SIG-M5 (cell line): ENCODE measurements at places on chromosomes 5 and 9.

DNA sequence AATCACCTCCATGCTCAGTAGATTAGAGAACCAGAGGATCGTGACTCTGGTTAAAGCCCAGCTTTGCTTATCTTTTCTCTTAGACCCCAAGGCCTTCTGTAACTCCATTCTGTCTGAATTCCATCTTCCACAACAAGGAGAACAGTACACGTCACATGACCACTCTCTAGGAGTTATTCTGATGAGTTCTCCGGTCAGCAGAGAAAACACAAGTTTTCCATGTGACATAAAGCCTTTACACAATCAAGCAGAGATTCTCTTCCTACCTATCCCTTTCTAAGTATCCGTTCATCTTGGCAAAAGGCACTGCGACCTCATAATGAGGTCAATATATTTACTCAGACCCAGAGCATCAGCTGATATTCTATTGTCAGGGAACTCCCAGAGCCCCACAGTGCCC lies 112.3 kb downstream of the TRPM6 start:
- no peak for DNase-seq

- no peak for DNase-seq
These were observed 224.8 kb upstream of the DMRT1 start for GRCh38 chr9:616694-617093.

GRCh38 chr9:74496819-74497747 lies at the start of gene RORB:
RORB (plus strand) TSS chr9:74497335; CDS start chr9:74497977, 642 bp downstream.
- no peak for DNase-seq

- DNase-seq: no peak
These were observed 50.3 kb downstream of the ARHGAP26 start for GRCh38 chr5:142820447-142820846.

GRCh38 chr9:131554843-131555351 lies 9.6 kb downstream of the PRRT1B start:
- no peak for DNase-seq

- DNase-seq: no peak
These were observed 33.8 kb upstream of the NEURL1B start for GRCh38 chr5:172607213-172607793.

- DNase-seq: no peak
These were observed 8.4 kb downstream of the RALGDS start for GRCh38 chr9:133112663-133113026.

- DNase-seq: no peak
These were observed 565.2 kb downstream of the CDK5RAP2 start for GRCh38 chr9:120014796-120015195.

DNA sequence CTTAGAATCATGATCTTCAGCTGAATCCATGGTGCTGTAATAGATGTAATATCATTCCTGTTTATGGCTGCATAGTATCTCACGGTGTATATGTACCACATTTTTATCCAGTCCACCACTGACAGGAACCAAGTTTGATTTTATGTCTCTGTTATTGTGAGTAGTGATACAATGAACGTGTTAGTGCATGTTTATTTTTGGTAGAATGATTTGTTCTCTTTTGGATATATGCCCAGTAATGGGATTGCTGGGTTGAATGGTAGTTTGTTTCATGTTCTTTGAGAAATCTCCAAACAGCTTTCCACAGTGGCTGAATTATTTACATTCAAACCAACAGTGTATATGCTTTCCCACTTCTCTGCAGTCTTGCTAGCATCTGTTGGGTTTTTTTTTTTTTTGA lies 175.1 kb upstream of the CDH10 start:
- no peak for DNase-seq

DNA sequence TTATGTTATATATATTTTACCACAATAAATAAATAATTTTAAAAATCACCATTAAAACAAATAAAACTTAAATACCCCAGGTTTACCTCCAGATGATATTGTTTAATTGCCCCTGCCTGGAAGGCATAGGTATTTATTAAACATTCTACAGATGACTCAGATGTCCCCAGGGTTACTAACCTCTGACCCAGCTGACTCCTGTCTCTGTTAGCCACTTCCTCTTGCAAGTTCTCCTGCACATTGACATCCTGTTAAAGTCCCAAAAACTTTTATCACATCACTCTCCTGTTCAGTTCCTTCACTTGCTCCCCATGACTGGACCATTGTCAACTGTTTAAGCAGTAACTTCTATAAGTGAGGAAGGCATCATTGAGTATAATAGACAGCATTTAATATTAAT lies 37.0 kb upstream of the RAB3C start:
- DNase-seq: no peak

DNA sequence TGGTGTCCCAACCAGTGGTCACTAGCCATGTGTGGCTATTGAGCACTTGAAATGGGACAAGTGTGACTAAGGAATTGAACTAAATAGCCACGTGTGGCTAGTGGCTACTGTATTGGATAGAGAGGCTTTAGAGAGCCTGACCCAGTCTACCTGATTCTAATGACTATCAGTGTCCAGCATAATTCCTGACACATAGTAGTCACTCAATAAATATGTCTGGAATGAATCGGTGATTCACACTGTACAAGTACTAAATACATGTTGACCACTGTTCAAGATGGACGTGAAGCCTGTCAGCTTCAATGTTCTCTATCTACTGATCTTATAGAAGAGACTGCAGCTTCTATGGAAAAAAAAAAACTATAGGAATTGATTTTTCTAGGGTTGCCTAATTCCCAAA lies 57.7 kb upstream of the MAST4 start:
- DNase-seq: no peak

GRCh38 chr5:117261948-117262571 lies 687.4 kb upstream of the SEMA6A start:
- DNase-seq: no peak

DNA sequence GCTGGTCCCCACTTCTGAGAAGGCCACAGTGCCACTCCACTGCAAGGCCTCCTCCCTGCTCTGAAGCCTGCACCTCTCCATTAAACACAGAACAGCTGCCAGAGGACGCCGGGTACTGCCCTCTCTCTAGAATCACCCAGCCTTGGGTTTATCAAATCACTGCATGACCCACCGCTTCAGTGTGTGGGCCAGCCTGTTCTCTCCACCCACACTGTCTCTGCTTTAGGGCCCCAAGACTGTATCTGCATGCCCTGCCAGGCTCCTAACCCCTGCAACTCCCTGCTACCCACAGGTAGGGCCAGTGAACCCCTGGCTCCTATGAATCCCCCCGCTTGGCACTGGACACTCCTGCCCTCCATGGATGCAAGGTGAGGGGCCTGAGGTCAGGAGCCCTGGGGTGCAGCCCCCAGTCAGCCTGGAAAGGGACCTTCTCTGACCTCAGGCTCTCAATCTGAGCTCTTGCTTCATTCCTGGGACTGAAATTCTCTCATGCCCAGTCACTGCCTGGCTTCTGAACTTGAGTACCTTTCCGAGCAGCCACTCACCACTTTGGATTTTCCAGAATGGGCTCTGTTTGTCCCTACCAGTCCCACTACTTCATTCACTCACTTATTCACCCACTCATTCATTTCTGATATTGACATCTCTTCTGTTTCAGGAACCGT lies 206.3 kb downstream of the GABBR2 start:
- no peak for DNase-seq

DNA sequence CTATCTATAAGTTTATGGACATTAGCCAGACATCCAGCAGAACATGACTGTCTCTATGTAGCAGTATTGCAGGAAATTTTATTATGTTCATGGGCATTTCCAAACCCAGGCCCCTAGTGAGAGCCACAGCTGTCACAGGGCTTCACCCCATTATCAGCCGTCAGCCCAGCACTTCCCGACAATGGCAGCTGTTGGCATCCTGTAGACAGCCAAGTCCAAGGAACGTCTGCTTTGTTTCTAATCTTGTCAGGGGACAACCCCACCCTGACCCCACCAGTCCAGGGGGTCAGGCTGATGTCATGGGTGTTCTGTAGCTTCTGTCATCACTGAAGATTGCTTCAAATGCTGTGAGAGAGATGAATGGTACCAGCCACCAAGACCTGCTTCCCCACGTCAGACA lies 565.3 kb upstream of the BRINP1 start:
- no peak for DNase-seq

DNA sequence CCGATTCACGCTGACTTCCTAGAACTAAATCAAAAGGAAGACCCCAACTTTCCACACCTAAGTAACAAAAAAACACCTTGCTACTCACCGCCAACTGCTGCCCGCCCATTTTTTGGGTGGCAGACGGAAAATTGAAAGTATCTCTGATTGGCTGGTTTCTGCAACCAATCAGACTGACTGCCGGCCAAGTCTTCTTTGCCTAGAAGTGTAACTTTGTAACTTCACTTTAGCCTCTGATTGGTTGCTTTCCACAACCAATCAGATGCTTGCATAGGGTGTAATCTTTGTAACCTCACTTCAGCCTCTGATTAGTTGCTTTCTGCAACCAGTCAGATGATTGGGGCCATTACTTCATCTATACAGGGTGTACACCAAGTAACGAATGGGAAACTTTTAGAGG lies 42.6 kb upstream of the ANKH start:
- no peak for DNase-seq

DNA sequence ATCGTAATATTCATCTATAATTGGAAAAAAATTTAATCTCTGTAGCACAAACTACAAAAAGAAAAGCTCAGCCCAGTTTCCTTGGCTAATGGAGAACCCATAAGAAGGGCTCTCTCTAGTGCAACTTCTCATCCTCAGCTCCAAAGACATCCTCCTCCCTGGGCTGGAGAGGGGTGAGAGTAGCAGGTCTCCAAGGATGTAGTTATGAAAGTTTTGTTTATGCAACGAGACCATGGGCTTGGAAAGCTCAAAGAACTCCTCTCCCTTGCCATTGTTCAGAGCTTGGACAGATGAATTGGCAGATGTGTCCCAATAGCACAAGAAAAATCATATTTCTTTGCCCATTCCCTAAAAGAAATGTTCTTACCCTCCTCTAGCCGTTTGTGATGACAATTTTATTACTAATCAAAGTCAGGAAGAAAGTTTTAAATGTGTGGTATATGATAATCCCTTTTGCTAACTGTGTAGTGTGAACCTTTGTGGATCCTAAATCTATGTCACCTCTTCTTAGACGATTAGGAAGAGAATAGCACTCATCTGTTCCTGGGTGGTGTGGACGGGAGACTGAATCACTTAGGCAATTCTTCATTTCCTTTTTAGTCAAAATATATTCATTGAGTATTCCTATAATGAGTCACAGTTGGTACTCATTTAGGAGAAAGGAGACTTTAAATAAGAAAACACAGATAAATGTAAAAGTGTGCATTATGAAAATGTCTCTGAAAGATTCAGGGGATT lies 52.2 kb downstream of the GARNL3 start:
- no peak for DNase-seq

DNA sequence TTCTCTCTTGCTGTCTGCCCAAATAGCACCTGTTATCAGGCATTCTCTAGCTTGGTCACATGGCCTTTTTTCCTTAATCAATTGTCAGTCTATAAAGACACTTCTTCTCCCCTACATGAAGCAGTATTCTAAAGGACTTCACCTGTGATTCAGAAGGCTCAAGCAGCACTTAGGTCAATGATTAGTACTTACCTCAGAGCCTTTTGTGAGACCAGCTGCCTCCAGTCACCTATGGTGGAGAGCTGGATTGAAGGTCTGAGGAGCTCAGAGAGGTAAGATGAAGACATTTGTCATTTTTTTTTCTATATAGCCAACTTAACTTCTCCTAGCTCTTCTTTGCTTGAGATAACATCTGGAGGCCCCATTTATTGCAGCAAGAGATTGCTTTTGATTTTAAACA lies 278.3 kb upstream of the PCSK5 start:
- no peak for DNase-seq

GRCh38 chr5:126875303-126875785 lies 98.4 kb downstream of the LMNB1 start:
- no peak for DNase-seq

GRCh38 chr9:69307446-69308205 lies 17.4 kb upstream of the ENTREP1 start:
- DNase-seq: no peak

GRCh38 chr9:80595192-80595591 lies 1023.4 kb downstream of the TLE4 start:
- DNase-seq: no peak

DNA sequence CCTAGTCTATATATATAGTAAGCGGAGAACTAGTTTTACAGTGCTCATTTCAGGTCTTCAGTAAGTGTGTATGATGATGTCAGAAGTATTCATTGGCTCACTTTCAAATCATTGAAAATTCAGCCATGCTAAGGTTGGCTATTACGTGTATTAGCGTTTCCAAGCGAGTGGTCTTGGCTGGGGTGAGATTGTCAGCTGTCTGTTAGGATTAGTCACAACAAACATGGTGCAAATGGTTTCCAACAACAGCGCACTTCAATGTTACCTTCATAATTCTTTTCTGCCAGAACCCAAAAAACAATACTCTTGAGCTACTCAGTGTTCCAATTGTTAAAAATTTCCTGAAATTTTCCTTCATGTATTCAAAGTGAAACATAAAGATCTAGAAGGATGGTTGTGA lies 283.0 kb downstream of the AOPEP start:
- no peak for DNase-seq

DNA sequence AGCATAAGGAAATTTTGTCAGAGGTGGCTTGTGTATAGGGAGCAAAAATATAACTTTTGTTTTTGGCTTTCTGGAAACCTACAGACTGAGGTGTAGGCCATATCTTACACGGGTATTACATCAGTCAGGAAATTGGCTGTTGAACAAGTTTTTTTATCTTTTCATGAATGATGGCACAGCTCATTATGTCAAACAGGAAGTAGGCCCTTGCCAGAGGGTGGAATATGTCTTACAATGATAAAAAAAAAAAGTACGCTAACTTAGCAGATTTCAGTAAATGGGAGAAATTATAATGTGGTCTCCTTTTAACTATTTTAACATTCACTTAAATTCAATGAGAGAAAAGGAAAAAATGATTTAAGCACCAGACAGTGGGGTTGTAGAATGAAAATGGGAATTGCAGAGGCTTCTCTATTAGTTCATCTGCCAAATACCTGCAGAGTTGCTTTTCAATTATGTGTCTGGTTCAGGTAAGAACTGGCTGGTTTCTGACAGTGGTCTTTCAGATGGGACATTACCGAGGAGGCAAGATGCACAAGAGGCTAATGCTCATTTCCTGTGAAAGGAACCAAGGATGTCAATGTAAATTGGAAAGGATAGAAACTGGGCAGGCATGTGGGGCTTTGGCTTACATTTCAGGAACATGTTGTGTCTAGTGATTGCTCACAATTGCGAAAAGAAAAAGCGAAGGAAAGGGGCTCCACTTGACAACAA lies 169.9 kb downstream of the NNT start:
- no peak for DNase-seq

DNA sequence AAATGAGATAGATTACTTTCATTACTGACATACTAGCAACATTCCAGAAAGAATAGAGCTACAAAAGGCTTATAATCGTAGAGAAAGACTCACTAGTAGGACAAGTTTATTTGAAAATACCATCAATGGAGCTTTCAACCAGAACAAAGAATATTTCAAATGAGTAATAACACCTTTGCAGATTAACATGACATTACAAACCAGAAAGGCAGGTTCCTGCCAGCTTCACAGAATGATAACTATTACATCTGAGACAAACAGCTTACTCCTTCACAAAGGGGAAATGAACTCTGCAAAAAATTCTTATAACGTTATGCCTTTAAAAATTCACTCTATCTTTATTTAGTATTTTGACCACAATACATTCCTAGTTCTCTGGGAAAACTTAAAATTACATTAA lies 103.1 kb downstream of the EPB41L4A start:
- DNase-seq: no peak
